Thoracic aorta (tissue), 2 donors: ENCODE measurements at places on chromosomes 1 and 21. TPM values are rescaled to one million over a fixed set of nuclear protein-coding genes. Genes with fewer than 3 reads are reported as not detected.

MX2 gene
- 22.9 TPM for total RNA-seq

GRCh38 chr1:2974701-2975301 is 46.5 kb upstream of the ACTRT2 start:
- no peak for DNase-seq

GUCA2A gene
- not detected for total RNA-seq

DNA sequence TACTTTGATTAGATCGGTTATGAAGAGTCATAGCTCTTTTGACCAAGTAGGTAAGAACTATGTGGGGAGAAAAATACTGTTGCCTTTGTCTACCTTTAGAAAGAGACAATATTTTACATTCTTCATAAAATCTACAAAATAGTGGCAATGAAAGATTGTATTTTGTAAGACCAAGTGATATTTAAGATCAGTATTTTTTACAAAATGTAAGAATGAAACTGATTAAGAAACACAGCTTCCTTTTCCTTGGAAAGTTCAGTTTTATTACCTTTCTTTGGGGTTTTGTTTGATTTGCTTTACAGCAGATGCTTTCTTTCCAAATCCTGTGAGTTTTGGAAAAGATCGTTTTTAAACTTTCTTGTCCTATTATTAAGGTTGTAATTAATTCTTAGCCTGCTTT is 69.8 kb downstream of the SLC35A3 start:
- DNase-seq: no peak

CELA3B gene
- not detected for total RNA-seq

DNA sequence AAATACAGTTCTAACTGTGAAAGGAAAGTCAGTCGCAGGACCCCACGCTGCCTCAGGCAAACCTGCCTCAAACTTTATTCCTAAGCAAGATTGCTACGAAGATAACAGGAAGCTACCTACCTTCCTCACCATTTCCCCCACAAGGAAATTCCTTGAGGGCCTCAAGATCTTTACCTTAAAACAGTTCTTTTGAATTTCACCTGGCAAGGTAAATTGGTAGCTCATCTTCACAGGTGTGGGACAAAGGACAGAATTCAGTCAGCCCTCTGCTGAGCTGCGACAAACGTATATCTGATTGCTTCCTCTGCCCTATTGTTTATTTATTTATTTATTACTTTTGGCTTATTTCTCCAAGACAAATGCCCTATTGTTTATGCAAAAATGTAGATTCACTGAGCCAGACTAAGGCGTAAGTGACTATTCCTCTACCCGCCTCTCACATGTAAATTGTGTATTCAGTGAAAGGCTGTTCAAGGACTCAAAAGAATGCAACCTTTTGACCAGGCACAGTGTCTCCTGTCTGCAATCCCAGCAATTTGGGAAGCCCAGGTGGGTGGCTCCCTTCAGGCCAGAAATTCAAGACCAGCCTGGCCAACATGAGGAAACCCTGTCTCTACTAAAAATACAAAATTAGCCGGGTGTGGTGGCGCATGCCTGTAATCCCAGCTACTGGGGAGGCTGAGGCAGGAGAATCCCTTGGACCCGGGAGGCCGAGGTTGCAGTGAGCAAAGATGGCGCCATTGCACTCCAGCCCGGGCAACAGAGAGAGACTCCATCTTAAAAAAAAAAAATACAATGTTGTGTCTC is 17.3 kb upstream of the PKNOX1 start:
- no peak for DNase-seq

DNA sequence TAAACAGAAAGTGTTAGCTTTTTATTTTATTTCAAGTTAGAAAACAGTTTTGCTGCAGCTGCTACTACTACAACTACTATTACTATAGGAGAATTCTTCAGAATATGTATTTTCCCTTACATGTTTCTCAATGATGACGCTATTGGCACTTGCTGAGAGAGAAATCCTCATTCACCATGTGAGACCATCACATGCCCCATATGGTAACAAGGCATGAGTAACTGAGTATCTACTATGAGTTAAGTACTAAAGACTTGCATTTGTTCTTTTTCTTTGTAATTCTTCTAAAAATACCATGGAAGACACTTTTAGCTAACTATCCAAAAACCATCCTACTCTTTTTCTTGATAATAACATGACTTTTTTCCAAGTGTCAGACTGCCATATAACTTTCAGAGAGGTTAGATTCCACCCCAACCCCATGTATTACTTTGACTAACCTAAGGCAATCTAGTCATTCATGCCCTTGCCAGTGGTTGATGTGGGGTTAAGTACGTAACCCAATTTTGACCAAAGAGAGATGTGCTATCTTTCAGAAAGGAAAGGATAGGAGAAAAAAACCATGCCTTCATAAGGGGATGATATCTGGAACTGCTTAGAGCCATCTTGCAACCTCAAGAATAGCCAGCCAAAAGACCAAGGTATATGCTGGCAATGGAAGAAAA is 42.9 kb downstream of the COP1 start:
- no peak for DNase-seq

- DNase-seq: no peak
Measured at GRCh38 chr1:159055181-159055641, 21.4 kb downstream of the AIM2 start.

DNA sequence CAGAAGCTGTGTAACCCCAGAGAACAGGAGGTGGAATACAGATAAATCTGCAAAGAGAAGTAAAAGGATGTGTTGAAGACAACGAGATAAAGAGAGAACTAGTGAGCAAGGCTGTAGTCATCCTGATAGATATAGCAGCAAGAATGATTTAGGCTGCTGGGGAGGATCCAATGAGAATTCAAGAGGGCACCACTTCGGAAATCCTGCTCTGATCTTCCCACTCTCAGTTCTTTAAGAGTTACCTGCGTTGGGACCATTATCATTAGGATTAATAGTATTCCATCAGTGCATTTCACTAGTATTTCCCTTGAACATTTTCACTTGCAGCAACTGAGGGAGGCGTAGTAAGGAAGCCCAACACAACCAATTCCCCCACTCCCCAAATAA is at the start of gene BRINP3:
BRINP3 (minus strand) TSS at position 103 of the 387 bp plus-strand sequence.
- DNase-seq: no peak

DNA sequence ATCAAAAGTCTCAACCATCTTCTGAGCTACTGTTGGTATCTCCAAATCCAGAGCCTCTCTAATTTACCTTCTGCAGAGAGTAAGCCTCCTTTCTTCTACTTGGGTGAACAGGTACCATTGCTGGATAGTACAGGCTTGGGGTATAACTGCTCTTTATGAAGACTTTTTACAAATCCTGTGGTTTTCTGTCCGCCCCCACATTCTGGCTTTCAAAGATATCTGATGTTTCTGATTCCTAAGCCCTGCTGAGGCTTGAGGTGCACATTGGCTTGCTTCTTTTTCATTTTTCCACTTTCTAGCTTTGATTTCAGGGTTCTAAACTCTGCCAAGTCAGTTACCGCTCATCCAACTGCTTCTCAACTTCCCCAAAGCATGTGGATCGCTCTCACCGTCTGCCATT is 37.1 kb downstream of the TENT5C start:
- DNase-seq: no peak

DNA sequence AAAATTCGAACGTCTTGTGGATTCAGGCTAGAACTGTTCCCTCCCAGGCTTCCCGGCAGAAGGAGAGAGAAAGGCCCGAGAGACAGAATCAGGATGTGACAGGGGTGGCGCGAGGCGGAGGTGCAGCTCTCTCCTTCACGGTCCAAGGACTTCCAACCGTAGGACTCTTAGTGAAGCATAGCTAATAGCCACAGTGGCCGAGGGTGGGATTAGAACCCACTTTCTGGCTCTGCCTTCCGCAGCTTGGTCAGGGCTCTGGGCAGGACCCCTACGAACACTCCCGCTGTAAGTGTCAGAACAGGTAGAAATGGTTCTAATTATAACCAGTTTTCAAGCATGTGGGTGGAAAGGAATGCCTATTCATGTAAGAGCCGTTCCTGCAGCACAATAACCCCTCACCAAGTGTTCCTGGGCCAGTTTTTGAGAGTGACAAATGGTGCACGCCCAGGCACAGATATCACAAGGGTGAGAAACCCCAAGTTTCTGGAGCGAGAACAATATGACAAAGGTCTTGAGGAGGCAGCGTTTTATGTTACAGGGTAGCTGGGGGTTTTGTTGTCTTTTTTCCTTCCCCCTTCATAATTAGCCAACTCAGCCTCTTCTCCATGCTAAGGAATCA is 86.4 kb downstream of the SYF2 start:
- no peak for DNase-seq

DNA sequence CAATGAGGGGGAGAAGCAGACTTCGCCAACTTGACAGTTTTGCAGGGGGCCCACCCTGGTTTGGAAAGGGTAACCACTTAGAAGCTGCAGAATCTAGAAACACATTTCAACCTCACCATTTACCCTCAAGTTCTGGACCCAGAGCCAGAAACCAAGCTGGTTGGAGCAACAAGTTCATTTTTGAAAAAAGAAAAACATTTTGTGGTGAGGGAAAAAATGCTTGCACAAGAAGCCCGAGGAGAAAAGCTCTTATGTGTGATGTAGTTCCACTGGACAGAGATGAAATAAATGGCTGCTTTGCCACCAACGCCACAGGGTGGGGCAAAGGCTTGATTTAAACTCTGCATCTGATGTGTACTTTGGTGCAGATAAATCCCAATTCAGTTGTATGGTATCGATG is 10.6 kb upstream of the NGF start:
- DNase-seq: no peak

GRCh38 chr1:246760422-246761347 is 36.5 kb downstream of the SCCPDH start:
- no peak for DNase-seq

CLIC6 gene
- 7.3 TPM for total RNA-seq

SPRR4 gene
- total RNA-seq: not detected

DNA sequence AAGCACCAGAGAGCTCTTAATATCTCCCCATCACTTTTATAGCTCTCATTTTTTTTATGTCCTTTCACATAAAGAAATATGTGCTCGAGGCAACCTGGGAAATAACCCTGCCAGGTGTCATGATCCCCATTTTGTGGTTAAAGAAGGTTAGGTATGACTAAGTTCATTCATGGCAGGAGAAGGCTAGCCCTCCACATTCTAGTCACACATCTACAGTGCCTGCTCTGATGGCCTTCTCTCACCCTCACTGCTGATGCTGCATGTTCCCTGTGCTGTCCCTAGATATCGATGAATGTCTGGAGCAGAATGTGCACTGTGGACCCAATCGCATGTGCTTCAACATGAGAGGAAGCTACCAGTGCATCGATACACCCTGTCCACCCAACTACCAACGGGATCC is 187.5 kb downstream of the TPR start:
- no peak for DNase-seq

WNT4 gene
- total RNA-seq: not detected

GPR37L1 gene
- not detected for total RNA-seq

DNA sequence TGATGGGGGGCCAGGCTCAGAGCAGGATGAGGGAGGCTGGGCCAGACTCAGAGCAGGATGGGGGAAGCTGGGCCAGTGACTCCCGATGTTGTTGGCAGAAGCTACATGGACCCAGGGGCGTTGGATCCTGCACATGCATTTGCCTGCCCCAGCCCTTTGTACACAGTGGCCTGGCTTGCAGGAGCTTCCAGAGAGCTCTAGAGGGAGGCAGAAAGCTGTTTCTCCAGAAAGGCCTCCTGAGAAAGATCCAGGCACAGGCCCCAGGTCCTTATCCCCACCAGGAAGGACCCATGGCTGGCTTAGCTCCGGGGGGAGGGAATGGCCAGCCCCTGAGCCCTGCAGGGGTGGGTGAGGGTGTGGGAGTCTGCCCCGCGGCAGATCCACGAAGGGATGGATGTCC is 106.6 kb upstream of the ACTRT2 start:
- no peak for DNase-seq

SUCO gene
- total RNA-seq: 43.5 TPM

CROCC gene
- total RNA-seq: 56.2 TPM

CRNN gene
- total RNA-seq: not detected

- no peak for DNase-seq
Measured at GRCh38 chr1:226438007-226438406, 30.1 kb upstream of the PARP1 start.

GRCh38 chr1:184222652-184223052 is 164.2 kb upstream of the C1orf21 start:
- DNase-seq: no peak

DNA sequence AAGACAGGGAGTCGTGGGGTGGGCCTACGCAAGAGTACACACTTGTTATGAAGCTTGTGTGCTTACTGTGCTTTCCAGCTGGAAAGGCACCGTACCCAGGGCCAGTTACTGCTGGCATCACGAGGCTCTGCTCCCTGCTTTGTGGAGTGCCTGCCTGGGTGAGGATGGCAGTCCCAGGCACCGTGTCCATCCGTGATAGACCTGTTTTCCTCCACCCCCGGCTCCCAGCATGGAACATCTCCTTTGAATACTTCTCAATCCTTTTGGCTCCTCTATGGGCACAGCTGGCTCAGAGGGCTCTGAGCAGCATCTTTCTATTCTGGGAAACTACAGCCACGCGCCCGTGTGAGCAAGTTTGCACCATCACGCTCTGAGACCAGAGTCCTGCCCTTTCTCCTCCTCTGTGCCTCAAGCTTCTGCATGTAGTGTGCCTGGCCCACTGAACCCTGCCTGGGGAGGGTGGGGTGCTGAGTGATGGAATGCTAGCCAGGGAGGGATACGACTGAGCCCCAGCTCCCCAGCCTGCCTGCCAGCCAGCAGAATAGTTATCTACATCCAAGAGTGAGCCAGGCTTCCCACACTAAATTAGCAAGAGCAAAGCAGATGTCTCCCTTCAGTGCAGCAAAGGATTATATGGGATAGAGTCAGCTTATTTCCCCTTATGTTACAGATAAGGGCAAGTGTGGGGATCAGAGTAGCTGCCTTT is 7.1 kb upstream of the TNR start:
- no peak for DNase-seq

DNA sequence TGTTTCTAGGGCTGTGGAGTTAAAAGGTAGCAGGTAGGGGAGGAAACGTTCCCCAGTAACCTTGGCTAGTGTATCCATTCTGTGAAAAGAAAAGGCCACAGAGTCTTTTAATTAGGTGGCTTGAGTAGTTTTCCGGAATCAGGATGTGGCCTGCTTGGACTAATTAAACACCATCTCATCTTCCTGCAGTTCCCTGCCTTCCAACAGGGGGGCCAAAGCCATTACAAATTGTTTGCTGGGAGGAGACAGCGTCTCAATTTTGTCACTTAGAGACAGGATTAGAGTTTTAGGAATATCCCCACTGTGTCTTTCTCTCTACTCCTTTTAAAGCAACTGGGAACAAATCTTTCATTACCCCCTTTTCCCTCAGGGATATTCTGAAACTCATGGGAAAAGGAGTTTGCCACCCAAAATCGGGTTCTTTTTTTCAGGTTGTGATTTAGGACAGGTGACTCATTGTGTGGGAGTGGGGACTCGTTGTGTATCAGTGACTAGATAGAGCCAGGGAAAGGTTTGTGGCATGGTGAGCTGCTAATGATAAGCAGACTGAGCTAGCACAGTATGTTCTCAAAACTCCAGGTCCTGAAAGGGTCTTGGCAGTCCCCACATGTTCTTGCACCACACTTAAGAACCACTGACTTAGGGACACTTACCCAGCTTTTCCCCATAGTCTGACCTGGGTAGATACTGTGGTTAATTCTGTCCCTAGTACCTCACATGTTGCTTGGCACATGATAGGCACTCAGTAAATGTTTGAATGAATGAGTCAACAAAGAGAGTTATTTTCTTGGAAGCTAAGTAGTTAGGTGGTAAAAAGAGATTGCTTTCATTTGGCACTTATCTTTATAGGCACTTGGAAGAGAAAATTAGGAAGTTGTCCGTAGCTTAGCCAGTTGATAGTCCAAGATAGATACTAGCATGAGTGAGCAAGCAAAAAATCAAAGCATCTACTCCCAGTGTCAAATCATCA is 22.5 kb downstream of the INTS3 start:
- peak; percentile 41 for DNase-seq

KLHDC8A gene
- not detected for total RNA-seq

- no peak for DNase-seq
Measured at GRCh38 chr1:41607808-41608207, 123.3 kb upstream of the EDN2 start.
